A549 treated with dexamethasone at 1 μM for 4 hours (cell line): ENCODE measurements at places on chromosomes 5 and 9. TPM values are rescaled to one million over a fixed set of nuclear protein-coding genes. Genes with fewer than 3 reads are reported as not detected.

Gene LCN9
- 0.14 to 0.30 TPM (median 0.22 TPM) in 3 of 5 replicates, not detected in the others for total RNA-seq

Gene ROR2
- 0.90 to 2.2 TPM (median 2.0 TPM) in 5 replicates for total RNA-seq

Gene GDNF
- 0.02 to 0.06 TPM (median 0.05 TPM) in 4 of 5 replicates, not detected in the other for total RNA-seq

Gene LCN12
- 0.48 to 1.6 TPM (median 1.3 TPM) in 5 replicates for total RNA-seq

Gene SMIM27
- 11.7 to 14.1 TPM (median 13.3 TPM) in 5 replicates for total RNA-seq

Gene DBH
- total RNA-seq, result not detected in 5 replicates

Gene ANKRD34B
- 0.05 to 0.14 TPM (median 0.09 TPM) in 5 replicates for total RNA-seq

Gene SLCO6A1
- not detected in 5 replicates for total RNA-seq

Gene KLF9
- 3.5 to 5.7 TPM (median 5.2 TPM) in 5 replicates for total RNA-seq

Gene SPINK7
- not detected in 5 replicates for total RNA-seq

Gene STK32A
- total RNA-seq, result 0.18 to 0.30 TPM (median 0.25 TPM) in 5 replicates

Gene GRM6
- not detected in 5 replicates for total RNA-seq

Gene ELOVL7
- total RNA-seq, result 9.4 to 13.9 TPM (median 10.9 TPM) in 5 replicates

Gene ORM2
- not detected in 5 replicates for total RNA-seq

Gene TCERG1
- total RNA-seq, result 41.9 to 55.6 TPM (median 50.2 TPM) in 5 replicates

Gene MRPL22
- total RNA-seq, result 53.7 to 62.1 TPM (median 57.6 TPM) in 5 replicates

Gene CCL21
- not detected in 5 replicates for total RNA-seq

Gene CDO1
- not detected in 5 replicates for total RNA-seq

Gene ADAMTSL2
- not detected in 5 replicates for total RNA-seq

Gene MARCHF3
- total RNA-seq, result 0.39 to 1.3 TPM (median 0.97 TPM) in 5 replicates

Gene IL17B
- total RNA-seq, result not detected in 5 replicates
